Hematopoietic multipotent progenitor cell treated with erythropoietin and hydrocortisone succinate and interleukin-3 and kit ligand, for 15 days (in vitro differentiated cells): ENCODE measurements at places on chromosomes 3 and 15.
A peak's percentile ranks its signal among the peaks of the same experiment; 100 is the strongest.

GRCh38 chr3:72973031-72973723 is 23.4 kb upstream of the PPP4R2 start:
- DNase-seq = no peak

DNA sequence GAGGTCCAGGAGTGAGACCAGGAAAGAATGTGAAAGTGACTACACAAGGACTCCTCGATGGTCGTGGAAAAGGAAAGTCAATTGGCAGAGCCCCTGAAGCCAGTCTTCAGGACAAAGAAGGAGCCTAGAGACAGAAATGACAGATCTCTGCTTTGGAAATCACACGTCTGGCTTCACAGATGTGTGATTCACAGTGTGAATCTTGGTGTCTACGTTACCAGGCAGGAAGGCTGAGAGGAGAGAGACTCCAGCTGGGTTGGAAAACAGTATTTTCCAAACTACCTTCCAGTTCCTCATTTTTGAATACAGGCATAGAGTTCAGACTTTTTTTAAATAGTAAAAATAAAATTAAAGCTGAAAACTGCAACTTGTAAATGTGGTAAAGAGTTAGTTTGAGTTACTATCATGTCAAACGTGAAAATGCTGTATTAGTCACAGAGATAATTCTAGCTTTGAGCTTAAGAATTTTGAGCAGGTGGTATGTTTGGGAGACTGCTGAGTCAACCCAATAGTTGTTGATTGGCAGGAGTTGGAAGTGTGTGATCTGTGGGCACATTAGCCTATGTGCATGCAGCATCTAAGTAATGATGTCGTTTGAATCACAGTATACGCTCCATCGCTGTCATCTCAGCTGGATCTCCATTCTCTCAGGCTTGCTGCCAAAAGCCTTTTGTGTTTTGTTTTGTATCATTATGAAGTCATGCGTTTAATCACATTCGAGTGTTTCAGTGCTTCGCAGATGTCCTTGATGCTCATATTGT is 6.0 kb downstream of the CCR2 start:
- DNase-seq = no peak

GRCh38 chr3:128335621-128336296 is 130.9 kb downstream of the DNAJB8 start:
- no peak for DNase-seq

DNA sequence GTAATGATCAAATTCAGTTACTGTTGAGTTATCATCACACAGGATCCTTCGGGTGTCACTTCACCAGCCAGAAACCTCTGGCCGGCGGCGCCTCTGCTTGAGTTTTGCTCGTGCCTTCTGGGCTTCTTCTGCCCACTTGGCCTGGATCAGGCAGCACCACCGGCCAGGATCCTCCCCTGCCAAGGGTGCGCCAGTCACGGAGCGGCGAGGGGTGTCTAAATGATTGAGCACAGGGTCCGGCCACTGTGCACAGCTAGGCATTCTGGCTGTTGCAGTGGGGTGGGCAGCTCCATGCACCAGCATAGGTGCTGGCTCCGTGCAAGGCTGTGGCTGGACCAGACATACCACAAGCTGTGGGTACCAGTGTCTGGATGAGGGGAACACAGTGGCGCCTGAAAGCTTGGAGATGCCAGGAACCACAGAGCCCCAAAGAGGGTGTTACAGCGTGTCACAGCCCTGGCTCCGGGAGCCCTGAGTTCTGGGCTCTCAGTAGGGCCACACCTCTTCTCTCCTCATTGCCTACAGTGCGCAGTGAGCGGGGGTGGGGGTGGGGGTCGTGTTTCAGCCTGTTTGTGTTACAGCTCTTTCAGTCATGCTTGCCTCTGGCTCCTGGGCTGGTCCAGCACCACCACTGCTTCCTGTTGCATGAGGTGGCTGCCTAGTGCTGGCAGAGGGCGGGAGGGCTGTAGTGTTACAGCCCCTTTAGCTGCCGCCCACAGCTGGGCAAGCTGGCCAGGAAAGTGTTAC is 169.4 kb downstream of the FNDC3B start:
- DNase-seq = no peak

GRCh38 chr15:38941399-38941953 is 376.9 kb upstream of the RASGRP1 start:
- DNase-seq = no peak

DNA sequence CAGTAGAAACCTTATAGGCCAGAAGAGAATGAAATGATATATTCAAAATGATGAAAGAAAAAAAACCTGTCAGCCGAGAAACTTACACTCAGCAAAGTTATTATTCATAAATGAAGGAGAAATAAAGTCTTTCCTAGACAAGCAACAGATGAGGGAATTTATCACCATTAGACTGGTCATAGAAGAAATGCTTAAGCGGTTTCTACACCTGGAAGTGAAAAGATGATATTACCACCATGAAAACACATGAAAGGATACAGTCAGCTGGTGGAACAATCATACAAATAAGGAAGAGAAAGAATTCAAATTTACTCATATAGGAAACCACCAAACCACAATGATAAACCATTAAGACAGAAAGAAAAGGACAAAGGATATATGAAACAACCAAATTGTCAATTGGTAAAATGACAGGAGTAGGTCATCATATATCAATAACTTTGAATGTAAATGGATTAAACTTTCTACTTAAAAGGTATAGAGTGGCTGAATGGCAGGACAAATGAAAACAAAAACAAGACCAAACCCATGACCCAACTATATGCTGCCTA is 29.9 kb upstream of the PRR23C start:
- no peak for DNase-seq

GRCh38 chr3:126859415-126860246 is 123.3 kb upstream of the PLXNA1 start:
- DNase-seq = no peak

- DNase-seq = peak; percentile 18
Measured at GRCh38 chr3:185824051-185825005, 514 bp downstream of the IGF2BP2 start.

DNA sequence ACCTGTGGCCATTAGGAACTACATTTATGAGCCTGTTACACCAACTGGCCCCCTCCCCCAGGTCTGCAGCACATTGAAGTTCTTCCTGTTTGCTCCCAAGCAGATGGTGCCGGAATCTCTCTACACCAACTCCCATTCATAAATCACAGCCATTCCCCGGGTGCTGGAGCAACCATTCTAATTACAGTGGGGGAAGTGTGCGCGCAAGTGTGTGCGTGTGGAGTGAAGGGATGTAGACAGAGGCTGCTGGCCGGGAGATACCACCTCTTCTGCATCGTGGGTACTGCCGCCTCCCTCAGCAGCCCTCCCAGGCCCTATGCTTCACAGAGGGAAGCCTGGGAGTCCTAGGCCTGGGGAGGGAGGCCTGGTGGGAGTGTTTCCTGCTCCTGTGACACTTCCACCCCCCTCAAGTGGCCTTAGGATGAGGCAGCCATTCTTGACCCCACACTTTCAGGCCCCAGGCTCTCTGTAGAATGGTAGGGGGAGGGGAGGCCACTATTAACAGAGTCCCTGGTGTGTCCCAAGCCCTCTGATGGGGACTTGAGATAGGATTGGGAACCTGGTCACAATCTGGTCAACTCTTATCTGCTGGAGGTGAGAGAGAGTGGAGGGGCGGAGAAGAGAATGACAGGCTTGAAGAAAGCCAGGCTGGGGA is 69.1 kb downstream of the MAGEF1 start:
- DNase-seq = no peak

DNA sequence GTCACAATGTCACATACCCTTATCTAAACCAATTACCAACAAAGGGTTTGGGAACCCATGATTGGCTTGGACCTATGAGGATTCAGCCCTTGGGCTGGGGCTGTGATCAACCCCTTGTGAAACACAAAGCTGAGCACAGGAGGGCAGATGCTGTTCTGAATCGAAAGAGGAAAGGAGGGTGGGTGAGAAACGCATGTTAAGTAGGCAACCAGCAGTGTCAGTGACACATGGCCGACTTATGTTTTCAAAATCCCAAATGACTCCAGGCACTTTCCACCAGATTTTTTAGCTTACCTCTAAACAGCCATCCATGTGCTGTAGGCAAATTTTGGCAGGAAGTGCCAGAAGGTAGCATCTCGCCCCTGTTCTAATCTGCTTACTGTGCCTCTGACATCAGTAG is 34.1 kb upstream of the KLHL25 start:
- DNase-seq = no peak

DNA sequence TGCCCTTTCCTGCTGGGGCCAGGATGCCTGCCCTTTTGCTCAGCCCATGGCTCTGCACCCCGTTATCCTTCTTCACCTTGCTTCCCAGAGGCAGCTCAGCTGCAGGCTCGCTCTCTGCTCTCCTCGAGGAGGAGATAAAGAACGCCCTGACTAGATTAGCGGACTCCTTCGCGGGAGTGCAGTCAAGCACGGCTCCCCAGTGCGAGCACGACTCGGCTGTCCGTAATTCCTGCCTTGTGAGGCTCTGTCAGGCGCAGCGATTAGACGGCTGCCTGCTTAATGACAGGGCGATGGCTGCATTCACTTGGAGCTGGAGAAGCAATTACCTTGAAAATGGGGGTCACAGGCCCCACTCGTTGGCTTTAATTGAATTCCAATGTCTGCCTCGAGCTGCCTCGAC is 25.9 kb downstream of the TLE3 start:
- no peak for DNase-seq

DNA sequence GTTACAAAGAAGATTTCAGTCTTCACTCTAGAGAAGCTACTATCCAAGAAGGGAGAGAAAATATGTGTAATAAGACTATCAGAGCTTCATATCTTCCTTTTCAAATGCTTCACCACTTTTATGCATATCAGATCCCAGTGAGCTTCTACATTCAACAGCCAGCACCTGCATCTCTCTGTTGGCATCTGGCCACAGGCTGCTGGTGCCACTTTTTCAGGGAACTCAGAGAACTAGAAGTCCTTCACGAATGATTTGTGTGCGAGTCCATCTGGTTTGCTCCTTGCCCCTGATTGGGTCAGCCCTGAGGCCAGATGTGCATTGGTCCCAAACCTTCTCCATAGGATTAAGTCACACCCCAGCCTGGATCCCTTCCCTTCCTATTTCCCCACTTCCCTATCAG is 22.1 kb downstream of the SNTN start:
- no peak for DNase-seq

DNA sequence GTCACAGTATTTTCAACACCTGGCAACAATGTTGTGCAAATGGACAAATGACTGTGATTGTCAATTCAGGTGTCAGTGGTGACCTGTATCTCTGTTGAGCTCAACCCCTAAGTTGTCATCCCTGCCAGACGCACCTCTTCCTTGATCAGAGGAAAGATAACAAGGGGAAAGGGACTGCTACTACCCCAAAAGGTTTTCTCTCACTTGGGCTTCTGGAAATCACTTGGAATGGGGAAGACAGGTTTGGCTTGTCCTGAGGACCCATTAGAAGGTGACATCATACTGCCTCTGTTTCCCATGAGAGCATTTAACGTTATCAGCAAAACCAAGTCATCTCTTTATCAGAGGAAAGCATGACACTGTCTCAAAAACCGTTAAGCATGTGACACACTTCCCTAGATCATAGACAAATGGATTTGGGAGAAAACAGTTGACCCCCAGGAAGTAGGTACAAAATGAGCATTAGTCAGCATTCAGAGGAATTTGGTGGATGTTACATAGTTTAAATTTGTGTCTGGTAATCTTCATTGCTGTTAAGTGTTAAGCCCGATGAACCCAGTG is 769.5 kb downstream of the GRM7 start:
- no peak for DNase-seq

DNA sequence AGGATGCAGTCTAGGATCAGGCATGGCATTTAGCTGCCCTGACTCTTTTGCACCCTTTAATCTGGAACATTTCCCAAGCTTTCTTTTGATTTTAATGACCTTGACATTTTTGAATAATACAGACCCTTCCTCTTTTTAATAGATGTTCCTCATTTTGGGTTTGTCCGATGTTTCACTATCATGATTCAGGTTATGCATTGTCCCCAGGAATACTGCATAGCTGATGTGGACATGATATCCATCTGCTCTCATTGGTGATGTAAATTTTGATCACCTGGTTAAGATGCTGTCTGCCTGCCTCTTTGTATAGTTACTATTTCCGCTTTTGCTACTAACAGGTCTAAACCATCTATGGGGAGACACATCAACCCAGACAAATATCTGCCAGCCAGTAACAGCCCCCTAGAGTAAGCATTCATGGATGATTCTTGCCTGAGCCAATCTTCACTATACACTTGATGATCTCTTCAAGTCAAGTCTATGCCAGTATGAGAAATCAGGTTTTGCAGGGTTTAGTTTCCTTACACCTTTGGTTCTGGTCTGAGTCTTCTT is 50.6 kb upstream of the ULK4 start:
- no peak for DNase-seq

GRCh38 chr3:183439515-183439914 is 11.1 kb upstream of the MCF2L2 start:
- no peak for DNase-seq

GRCh38 chr15:100703032-100703578 is 100.7 kb downstream of the ASB7 start:
- no peak for DNase-seq

GRCh38 chr3:138118612-138119422 is 3.4 kb upstream of the DZIP1L start:
- DNase-seq = peak; percentile 29

DNA sequence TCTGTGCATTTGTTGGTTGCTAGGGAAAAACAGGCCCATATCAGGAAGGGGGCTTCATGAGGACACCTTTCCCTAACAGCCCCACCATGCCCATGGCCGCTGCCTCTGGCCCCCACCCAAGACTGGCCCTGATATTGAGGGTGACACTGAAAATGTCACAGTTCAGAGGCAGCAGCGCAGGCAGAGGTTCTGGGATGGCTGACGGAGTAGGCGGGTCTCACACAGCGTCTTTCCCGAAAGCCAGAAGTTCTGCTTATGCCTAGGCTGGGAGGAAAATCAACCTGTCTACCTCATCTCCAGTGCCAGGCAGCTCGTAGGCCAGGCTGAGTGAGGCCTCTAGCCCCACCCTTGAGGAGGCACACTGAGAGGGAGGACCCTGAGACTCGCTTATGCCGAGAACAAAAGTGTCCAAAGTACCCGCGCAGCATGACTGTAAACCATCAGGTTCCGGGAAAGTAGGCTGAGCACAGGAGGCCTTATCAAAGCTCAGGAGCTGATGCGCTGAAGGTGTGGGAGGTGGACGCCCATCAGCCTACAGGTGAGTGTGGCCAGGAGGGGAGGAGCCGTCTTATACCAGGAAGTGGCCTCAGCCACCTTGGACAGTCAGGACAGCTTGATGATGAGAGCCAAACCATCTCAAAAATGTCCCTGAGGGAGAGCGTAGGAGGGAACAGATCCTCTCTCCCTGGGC is 27.5 kb downstream of the GRAMD2A start:
- no peak for DNase-seq

- no peak for DNase-seq
Measured at GRCh38 chr3:40660554-40660953, 135.8 kb downstream of the ZNF621 start.

DNA sequence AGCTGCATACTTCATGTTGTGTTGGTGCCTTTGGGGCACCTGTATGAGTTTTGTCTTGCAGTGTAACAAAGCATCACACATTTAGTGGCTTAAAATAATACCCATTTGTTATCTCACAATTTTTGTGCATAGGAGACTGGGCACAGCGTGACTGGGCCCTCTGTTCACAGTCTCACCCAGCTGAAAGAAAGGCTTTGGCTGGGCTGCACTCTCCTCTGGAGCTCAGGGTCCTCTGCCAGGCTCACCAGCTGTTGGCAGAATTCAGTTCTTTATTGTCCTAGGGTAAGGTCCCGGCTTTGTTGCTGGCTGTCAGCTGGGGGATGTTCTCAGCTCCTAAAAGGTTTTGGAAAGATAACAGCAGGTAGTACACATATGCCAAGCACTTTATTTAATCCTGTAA is 263.3 kb downstream of the CLSTN2 start:
- DNase-seq = no peak
